ENCODE measurements at places on chromosomes 7 and 10. TPM values are rescaled to one million over a fixed set of nuclear protein-coding genes. Genes with fewer than 3 reads are reported as not detected.

The PPP1R9A gene
- total RNA-seq, result not detected

DNA sequence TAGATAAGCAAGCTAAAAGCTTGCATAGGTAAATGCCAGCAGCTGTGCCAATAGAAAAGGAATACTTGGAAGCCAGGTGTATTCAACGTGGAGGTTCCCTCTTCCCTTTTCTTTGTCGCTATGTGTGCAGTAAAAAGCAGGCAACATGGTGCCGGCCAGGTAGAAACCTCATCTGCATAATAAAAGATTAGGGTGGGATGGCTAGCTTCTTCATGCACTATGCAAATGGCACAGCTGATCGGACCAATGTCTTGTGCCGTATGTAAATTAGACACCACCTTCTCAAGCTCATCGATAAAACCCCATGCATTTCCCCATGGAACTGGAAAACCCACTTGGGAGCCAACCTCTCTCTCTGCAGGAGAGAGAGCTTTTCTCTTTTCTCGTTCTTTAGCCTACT lies 150.9 kb upstream of the FOXK1 start:
- H3K36me3 ChIP-seq, result peaks cover 5% of the 10 kb centered on the region
- no peak for DNase-seq
- no peaks in the 10 kb centered on the region for H3K4me1 ChIP-seq
- no peaks in the 10 kb centered on the region for H3K27me3 ChIP-seq

- DNase-seq, result no peak
- H3K27ac ChIP-seq, result no peak overlapping the region
- peaks cover 12% of the 10 kb centered on the region for H3K4me1 ChIP-seq
- no peak overlapping the region for H3K4me3 ChIP-seq
- H3K27me3 ChIP-seq, result no peaks in the 10 kb centered on the region
Measured at GRCh38 chr10:75020168-75020567, 91.3 kb upstream of the SAMD8 start.

DNA sequence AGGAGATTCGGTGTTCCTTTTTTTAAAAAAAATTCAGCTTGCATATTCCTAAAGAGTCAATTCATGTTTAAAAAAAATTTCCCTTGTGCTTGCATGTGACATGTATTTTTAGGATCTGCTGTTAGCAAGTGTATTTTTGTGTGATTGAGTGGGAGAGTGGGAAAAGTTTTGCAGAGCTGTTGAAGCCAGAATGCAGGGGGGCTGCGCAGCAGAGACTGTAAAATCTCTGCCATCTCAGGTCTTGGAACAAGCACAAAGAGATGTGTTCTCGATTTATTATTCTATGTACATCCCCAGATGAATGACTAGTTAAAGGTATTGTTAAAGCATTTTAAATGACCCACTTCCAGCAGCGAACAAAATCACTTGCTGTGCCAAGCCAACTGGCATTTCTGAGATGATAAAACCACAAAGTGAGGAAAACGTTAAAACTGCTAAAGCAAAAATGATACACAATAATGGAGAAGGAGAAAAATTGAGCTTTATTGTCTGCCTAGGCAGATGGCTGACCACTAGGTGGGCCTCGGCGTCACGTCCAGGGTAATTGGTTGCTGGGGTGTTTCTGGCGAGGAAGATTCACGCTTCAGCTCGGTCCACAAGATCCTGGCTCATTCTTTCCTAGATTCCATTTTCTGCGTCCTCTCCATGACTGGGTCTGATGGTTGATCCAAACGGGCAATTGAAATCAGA lies 67.0 kb upstream of the ATRNL1 start:
- no peak overlapping the region for H3K27ac ChIP-seq
- no peaks in the 10 kb centered on the region for H3K4me1 ChIP-seq
- no peaks in the 10 kb centered on the region for H3K36me3 ChIP-seq
- peaks cover 5% of the 10 kb centered on the region for H3K27me3 ChIP-seq

- H3K4me1 ChIP-seq, result no peaks in the 10 kb centered on the region
- DNase-seq, result no peak
- peaks cover 27% of the 10 kb centered on the region for H3K27me3 ChIP-seq
- no peak overlapping the region for H3K27ac ChIP-seq
- H3K4me3 ChIP-seq, result no peak overlapping the region
Measured at GRCh38 chr7:151001546-151001945, 10.7 kb downstream of the NOS3 start.

Data from HFFc6 (cell line).